OCI-LY7 (cell line): ENCODE measurements at places on chromosomes 13 and 19.

DNA sequence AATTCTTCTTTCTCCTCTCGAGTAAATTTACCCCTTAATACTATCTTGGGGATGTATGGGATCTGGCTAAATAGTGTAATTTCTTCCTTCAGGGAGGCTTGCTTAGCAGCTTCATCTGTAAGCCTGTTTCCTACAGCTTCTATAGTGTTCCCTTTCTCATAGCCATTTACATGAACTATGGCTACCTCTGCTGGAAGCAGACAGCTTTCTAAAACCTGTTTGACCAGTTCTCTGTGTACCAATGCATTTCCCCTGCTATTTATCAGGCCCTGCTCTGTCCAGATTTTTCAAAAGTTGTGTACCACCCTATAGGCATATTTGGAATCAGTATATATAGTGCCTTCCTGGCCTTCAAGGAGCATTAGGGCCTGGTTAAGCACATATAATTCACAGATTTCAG, 113.6 kb upstream of the PCDH9 start:
- DNase-seq = no peak

DNA sequence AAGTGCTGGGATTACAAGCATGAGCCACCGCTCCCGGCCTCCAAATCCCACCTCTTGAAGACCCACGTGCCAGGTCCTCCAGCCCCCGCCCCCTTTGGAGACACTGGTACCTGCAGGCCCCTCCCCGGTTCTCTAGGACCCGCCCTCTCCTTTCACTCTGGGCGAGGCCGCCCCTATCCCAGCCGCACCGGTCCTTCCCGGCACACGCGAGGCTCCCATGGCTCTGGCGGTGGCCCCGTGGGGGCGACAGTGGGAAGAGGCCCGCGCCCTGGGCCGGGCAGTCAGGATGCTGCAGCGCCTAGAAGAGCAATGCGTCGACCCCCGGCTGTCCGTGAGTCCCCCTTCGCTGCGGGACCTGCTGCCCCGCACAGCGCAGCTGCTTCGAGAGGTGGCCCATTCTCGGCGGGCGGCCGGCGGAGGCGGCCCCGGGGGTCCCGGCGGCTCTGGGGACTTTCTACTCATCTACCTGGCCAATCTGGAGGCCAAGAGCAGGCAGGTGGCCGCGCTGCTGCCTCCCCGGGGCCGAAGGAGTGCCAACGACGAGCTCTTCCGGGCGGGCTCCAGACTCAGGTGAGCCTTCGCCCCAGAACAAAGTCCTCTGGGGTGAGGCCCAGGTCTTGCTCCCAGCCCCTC, at the start of gene CBLC:
CBLC (plus strand) TSS at position 176 of the 633 bp plus-strand sequence; CDS start at position 218, 42 bp downstream.
- DNase-seq = no peak

DNA sequence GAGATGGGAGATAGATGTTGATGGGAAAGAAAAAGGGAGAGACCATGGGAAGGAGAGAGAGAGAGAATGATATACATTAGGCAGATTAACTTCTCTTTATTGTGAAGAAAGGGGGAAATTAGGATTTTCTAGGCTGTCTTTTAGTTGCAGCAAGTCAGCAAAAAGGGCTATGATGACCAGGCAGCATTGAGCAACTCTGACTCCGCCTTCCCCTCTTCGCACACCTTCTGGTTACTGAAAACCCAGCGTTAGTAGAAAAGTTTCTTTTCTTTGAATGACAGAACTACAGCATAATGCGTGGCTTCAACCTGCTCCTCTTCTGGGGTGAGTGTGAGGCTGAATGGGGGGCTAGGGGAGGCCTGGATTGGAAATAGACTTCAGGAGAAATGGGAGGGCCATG, at the start of gene ADGRE1:
ADGRE1 (plus strand) TSS at position 264 of the 400 bp plus-strand sequence; CDS start at position 294, 30 bp downstream.
- DNase-seq = no peak

- no peak for DNase-seq
Observed at GRCh38 chr13:77230560-77230959, 96.3 kb downstream of the MYCBP2 start.

DNA sequence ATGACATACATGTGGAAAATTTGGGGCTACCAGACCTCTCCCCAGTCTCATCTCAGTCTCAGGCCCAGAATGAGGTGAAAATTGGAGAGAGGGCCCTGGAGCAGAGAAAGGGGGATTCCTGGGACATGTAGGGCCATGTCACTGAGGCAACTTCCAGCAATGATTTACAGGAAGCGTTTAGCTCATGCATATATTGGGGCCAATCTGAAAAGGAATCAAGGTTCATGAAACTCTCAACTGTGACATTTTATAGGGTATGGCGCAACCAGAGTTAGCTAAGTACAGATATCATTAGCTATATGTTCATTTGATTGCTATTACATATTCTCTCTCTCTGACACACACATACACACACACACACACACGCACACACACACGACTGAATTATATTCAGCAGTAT, 86.3 kb downstream of the RNASEH2B start:
- DNase-seq = no peak
